Breast epithelium (tissue), 4 donors: ENCODE measurements at places on chromosomes 7 and 10. TPM values are rescaled to one million over a fixed set of nuclear protein-coding genes. Genes with fewer than 3 reads are reported as not detected.

Gene CXCL12
- total RNA-seq, result 103 TPM

Gene CRPPA
- 1.9 TPM for total RNA-seq

DNA sequence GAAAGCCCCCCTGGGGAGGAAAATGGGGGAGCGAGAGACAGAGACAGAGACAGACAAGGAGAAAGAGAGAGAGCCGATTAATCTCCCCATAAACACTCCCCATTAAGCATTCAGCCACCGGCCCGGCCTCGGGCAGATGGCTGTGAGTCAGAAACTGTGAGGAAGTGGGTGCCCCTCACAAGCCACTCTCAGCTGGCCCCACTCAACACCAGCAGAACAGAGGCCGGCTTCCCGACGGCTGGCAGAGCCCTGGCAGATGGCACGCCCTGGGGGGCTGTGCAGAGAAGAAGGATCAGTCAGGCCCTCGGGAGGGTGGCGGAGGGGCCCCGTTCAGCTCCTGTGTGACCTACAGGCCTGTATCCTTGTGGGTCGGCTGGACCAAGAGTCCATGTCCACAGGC is 41.2 kb downstream of the CAMK2B start:
- DNase-seq, result peak; percentile 31

- DNase-seq, result no peak
These were observed 55.4 kb downstream of the EEPD1 start for GRCh38 chr7:36208426-36208825.

- no peak for DNase-seq
These were observed 176.2 kb upstream of the ZMIZ1 start for GRCh38 chr10:78892338-78893176.

- DNase-seq, result peak; percentile 68
These were observed 31.3 kb upstream of the ZNRF2 start for GRCh38 chr7:30252885-30253795.

DNA sequence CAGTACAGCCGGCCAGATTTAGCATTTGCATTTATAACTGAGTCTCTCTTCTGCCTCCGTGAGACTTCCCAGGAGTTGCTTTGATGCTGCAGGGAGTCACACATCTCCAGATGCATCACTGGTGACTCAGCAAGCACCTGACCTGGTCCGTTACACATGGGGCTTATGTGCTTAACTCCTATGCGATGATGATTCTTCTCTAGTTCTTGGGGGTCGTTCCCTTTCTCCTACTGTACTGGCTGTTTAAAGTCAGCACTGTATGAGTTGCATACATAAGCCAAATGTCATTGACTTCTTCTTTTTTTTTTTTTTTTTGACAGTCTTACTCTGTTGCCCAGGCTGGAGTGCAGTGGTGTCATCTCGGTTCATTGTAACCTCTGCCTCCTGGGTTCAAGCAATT is 13.0 kb upstream of the AKR1E2 start:
- DNase-seq, result no peak

DNA sequence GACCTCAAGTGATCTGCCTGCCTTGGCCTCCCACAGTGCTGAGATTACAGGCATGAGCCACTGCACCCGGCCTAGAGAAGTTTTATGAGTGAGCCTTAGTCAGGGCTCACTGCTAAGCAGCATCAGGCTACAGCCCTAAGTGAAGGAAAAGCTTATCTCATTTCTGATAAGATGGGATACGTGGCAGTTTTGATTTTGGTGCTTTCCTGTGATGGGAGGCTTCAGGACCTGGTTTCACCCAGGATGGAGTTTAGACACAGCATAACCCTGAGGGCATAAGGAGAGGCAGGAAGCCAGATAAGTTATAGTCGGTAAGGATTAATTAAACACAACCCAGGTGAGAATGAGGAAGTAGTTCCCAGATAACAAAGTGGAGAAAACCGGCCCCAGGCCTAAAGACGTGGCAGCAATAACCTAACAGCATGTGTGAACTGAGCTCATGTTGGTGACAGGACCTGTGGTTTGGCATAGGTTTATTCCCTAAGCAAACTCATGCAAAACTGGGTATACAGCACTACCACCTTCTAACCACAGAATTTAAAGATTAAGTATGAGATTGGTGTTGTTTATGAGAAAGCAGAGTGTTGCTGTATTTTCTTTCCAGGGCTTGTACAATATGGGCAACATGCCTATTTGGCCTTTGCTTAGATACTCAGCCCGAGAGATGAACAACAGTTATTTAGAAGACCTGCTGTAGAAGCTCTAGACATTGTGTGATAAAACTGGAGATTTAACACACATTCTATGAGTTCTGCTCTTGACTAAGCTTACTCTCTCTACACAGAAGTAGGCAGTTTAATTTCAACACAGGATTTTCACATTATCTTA is 119.4 kb downstream of the COL28A1 start:
- DNase-seq, result peak; percentile 47
